ENCODE measurements at places on chromosomes 7 and 10.

DNA sequence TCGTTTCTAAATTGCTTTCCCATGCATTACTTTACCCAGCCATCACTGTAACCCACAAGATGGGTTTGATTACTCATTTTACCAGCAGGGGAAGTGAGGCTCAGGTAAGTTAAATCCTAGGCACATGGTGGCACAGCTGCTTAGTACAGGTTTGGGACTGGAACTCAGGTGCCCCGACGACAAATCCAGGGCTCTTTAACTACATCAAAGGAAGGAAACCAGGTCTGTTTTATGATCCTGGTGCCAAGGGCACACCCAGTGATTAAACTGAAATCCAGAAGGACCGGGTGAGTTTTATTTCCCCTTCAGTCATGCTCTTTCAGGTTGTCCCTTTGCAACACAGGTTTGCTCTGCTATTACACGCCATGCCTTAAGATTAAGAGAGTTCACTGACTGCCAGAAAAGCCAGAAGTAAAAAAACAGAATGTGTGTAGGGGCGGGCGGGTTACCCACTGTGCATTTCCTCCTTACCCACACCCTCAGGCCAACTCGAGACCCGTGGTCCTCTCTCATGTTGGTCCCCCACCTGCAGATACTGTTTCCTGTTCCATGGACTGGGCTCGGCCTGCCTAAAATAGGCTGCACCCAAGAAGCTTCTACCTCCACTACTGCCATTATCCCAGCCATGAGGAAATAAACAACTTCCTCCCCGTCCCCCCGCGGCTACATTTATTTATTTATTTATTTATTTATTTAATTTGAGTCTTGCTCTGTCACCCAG is 55.1 kb upstream of the KDM7A start:
- DNase-seq = no peak

DNA sequence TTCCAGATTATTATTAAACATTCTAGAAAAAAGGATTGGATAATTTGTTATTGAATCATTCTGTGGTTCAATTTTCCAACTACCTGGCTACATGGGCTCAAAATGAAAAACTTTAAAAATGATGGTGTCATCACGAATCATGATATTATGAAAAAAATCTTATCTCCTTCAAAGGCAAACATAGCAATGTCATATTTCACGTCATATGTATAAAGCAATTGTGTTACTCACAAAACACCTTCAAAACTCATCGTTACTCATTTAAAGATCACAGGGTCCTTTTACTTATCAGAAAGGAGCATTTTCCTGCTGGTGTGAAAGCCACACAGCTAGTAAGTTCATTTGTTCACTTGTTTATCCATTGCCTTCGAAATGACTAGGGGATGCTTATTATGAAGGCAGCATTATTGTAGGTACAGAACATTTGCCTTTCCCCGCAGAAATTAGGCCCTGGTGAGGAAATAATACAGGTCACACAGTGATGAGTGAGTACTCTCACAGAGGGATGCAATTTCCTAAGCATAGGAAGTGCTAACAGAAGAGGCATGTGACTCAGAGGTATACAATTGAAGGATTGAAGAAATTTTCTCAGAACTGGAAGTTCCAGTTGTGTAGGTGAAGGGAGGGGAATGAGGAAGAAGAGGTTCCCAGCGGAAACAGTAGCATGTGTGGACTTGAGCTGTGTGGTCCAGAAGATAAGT is 478.7 kb downstream of the INHBA start:
- DNase-seq = no peak

- DNase-seq = no peak
Observed at GRCh38 chr7:50212666-50213621, 91.6 kb upstream of the IKZF1 start.

- no peak for DNase-seq
Observed at GRCh38 chr10:131681122-131681521, 219.7 kb upstream of the PPP2R2D start.

DNA sequence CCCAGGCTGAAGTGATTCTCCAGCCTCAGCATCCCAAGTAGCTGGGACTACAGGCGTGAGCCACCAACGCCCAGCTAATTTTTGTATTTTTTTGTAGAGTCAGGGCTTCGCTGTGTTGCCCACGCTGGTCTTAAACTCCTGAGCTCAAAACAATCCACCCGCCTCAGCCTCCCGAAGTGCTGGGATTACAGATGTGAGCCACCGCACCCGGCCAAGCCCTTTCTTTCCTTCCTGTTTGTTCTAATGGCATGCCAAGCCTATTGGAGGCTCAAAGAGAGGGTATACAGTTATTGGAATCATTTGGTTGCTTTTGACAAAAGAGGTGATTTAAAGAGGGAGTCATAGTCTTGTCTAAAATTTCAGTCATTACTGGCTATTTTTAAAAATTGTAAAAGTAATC is 46.0 kb upstream of the TRIM8 start:
- no peak for DNase-seq

GRCh38 chr10:77685432-77685831 is 47.8 kb upstream of the KCNMA1 start:
- peak; percentile 89 for DNase-seq
